Activated CD4-positive, alpha-beta T cell treated with anti-CD3 and anti-CD28 coated beads, Interleukin-2, amount 50 U/mL, for 48 hours (primary cell): ENCODE measurements at places on chromosomes 11 and 22.
A peak's percentile ranks its signal among the peaks of the same experiment; 100 is the strongest.

GRCh38 chr11:26992031-26992541 lies 1.8 kb upstream of the FIBIN start:
- DNase-seq: no peak

DNA sequence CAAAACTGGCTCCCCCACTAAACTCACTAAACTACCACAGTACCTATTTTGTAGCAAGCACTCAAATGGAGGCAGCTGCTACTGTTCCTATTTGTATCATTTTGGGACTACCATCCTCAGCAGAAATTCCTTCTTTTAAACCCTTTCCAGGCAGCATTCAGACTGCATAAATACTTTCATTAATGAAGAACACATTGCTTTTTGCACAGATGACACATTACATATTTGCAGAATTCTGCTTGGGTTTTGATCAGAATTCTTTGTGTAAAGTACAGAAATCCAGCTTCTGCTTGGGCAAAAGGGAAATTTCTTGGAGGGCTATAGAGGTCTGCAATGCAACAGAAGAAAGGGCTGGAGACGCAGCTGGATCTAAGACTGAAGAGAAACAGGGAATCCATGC lies 24.2 kb downstream of the RBX1 start:
- DNase-seq: no peak

GRCh38 chr11:120489799-120490198 lies 21.7 kb upstream of the GRIK4 start:
- DNase-seq: no peak

GRCh38 chr11:95147364-95147905 lies 57.8 kb downstream of the ENDOD1 start:
- DNase-seq: no peak

DNA sequence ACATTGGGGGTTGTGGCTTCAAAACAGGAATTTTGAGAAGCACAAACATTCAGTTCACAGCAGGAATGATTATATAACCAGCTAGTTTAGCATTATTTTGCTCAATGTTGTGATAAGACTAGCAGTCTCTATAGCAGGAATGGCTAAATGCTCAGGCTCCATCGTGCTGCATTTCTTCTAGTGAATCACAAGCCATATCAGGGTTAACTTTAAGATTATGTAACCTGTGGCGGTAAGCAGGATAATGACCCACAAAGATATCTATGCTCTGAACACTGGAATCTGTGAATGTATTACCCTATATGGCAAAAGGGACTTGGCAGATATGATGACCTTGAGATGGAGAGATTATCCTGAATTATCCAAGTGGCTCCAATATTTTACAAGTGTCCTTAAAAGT lies 14.8 kb downstream of the FSHB start:
- no peak for DNase-seq

DNA sequence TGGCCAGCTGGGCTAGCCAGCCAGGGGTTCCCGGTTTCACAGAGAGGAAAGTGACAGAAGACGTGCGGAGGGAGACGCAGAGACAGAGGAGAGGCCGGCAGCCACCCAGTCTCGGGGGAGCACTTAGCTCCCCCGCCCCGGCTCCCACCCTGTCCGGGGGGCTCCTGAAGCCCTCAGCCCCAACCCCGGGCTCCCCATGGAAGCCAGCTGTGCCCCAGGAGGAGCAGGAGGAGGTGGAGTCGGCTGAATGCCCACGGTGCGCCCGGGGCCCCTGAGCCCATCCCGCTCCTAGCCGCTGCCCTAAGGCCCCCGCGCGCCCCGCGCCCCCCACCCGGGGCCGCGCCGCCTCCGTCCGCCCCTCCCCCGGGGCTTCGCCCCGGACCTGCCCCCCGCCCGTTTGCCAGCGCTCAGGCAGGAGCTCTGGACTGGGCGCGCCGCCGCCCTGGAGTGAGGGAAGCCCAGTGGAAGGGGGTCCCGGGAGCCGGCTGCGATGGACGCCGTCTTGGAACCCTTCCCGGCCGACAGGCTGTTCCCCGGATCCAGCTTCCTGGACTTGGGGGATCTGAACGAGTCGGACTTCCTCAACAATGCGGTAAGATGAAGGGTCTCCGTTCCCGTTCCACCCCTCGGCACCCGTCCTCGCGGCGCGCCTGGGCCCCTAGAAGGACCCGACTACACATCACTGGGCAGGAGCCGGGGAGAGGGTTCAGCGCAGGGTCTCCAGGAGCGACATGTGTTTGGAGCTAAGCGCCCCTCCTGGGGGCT lies at the start of gene CREB3L1:
CREB3L1 (plus strand) TSS at position 41 of the 765 bp plus-strand sequence; CDS start at position 491, 450 bp downstream.
- DNase-seq: no peak

DNA sequence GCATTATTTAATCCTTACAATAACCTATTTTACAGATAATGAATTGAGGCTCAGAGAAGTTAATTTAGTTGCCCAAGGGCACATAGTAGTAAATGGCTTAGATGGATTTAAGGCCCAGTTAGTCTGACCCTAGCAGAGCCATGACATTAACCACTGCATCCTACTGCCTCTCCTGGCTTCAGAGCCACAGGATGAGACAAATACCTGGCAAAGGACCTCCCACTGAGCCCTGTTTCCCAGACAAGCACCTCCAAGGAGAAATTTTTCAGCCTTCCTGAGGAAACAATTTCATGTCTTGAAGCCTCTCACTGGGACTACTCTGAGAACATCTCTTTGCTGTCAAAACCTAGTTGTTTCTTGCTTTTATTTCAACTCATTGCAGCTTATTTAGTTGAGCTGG lies 28.4 kb downstream of the IZUMO1R start:
- no peak for DNase-seq

GRCh38 chr11:17700991-17701390 lies 18.4 kb upstream of the MYOD1 start:
- no peak for DNase-seq

- DNase-seq: peak; percentile 67
These were observed 31.2 kb upstream of the TRIM29 start for GRCh38 chr11:120168960-120169681.
